AG08396 (cell line): ENCODE measurements at places on chromosomes 3 and 15.

DNA sequence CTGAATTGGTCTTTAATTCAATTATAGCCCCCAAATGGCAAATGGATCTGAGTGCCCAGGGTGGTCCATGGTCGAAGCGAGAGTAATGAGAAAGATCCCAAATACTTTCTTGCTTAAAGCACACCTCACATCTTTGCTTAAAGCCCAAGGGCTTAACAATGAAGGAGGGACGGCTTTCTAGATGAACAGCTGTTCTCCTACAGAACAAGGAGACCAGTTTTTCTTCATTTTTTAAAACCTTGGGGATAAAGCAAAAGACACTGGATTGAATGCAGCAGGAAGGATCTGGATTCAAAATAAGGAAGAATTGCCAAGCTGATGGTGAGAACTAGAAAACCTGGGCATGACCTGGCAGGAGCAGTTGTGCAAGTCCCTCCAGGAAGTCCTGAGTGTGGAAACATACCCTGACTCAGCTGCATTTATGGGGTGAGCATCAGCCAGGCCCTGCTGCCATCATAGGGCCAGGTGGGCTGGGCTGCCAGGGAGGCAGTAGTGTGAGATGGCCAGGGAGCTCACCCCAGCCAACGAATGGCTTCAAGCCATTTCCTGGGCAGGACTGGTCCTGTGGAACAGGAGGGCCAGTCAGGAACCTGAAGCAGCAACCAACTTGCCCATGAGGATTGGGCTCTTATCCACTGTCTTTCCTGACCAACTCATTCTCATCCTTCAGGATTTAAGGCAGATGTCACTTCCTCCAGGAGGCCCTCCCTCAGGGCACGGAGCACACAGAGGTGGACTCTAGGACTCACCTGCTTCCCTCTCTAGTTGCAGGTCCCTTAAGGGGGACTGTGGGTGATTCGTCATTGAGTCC lies 18.4 kb upstream of the RHCG start:
- DNase-seq, result no peak

GRCh38 chr3:141229132-141229531 lies 2.5 kb upstream of the PXYLP1 start:
- DNase-seq, result no peak

GRCh38 chr3:166713787-166714186 lies 666.3 kb downstream of the ZBBX start:
- DNase-seq, result no peak

DNA sequence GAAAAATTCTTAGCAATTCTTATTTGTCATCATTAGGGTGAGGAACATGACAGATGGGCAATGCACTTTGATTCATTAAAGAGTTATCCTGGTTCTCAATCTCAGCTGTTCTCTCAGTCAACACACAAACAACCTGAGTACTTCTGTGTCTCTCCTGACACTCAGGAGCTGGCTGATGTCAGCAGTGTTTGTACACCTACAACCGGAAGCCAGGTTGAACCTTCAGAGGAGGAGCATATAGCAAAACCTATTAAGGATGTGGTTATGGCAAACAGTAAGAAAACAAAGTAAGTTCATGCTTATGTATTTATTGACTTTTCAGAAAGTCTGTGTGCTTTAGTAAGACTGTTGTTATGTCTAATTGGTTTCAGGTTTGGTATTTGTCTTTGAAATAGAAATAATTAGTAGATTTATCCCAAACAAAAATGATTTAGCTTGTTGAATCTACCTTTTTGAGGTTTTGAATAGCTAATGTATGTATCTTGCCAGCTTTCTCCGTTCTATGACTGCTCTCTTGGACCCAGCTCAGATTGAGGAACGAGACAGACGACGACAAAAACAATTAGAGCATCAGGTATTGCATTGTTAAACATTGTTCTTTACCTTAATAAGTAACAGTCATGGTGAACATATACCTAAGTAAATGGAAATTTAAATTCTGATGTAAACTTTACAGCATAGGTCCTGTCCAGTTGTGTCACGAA lies 36.6 kb downstream of the CCDC66 start:
- DNase-seq, result no peak

DNA sequence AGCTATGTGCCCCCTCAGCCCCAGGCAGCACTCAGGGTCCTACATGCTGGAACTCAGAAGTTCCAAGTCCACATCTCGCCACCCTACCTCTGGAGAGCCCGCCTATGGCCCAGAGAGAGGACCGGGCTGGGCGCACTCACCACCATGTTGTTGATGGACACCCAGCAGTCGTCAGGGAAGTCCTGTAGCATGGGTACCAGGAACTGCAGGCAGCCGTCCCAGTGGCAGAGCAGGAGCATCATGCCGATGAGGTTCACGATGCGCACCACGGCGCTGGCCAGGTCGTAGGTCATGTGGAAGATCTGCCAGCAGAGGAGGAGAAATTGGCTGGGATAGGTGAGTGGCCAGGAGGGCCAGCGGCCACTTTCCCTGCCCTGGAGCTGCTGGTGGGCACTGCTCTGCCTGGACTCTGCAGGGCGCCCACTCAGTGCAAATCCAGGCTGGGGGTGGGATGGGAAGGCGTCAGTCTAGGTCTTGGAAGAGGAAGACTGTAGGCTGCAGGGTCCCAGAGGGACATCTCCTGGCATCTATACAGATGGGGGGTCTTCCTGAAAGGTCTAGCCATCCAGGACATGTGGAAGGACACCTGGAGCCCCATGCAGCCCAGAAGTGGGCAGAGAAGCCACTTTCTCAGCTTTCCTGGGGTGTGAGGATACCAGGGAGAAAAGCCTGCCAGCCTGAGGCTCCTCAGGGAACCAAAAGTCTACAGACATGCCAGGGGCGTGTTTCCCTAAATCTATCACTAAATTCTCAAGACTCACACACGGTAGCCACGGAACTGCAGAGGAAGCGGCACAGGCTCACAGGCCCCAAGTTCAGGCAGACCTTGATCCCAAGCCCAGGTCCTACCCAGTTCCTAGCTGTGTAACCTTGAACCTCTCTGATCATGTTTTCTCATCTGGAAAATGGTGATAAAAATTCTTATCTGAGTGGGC lies 36.5 kb downstream of the HCN4 start:
- DNase-seq, result no peak

GRCh38 chr3:158314426-158315357 lies 204.8 kb downstream of the RSRC1 start:
- no peak for DNase-seq

DNA sequence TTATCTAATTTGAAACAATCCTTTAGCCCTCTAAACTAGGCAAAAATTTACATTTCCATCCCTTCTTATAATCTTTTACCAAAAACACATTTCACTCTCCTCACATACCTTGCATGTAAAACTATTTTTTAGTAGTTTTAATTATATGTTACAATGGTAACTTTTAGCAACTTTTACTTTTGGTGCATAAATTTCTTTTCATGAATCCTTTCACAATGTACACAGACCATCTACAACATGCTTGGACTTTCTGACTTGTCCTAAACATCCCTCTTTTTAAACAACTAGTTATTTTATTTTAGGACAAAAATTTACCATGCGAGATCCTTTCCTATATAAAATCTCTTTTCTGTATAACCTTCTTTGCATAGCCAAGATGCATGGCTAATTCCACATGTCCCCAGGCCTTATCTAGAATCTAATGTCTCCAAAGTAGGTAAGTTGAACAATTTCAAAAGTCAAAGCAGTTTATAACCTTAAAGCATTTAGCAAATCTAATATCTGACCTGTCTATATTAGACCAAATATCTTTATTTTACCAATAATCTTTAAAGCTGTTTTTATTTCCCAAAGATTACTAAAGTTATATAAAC lies 14.4 kb upstream of the ALDH1L1 start:
- DNase-seq, result no peak

- DNase-seq, result no peak
Observed at GRCh38 chr3:175163686-175164085, 304.6 kb downstream of the NAALADL2 start.

DNA sequence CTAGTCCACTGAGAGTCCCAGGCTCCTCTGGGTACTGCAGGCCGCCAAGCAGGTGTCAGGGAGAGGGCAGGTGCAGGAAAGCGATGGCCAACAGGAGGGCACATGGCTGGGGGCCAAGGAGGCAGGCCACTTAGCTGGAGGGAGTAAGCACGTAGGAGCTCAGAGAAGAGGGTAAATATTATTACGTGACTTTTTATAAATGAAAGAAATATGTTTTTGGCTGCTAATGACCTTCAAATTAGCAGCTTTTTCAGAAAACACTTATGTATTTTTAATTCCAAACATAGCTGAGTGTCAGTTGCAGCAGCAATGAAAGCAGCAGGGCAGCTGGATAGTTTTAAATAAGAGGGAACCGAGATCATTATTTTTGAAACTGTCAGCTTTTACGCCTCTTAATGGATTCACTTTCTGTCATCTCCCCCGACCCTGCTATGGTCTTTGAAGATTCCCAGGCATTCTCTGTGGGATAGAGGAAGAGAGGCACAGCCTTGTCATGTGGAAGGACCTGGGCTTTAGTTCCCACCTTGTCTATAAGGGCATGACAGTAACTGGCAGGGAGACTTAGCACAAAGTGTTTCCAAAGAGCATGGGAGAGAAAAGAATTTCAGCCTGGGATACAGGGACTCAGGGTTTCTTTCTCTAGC lies 477.1 kb downstream of the EPHB1 start:
- no peak for DNase-seq

- no peak for DNase-seq
Observed at GRCh38 chr15:65248511-65249255, 37.4 kb upstream of the CILP start.

GRCh38 chr3:87191175-87191574 lies 35.9 kb upstream of the CHMP2B start:
- no peak for DNase-seq

- no peak for DNase-seq
Observed at GRCh38 chr3:182690172-182690571, 103.1 kb upstream of the ATP11B start.

DNA sequence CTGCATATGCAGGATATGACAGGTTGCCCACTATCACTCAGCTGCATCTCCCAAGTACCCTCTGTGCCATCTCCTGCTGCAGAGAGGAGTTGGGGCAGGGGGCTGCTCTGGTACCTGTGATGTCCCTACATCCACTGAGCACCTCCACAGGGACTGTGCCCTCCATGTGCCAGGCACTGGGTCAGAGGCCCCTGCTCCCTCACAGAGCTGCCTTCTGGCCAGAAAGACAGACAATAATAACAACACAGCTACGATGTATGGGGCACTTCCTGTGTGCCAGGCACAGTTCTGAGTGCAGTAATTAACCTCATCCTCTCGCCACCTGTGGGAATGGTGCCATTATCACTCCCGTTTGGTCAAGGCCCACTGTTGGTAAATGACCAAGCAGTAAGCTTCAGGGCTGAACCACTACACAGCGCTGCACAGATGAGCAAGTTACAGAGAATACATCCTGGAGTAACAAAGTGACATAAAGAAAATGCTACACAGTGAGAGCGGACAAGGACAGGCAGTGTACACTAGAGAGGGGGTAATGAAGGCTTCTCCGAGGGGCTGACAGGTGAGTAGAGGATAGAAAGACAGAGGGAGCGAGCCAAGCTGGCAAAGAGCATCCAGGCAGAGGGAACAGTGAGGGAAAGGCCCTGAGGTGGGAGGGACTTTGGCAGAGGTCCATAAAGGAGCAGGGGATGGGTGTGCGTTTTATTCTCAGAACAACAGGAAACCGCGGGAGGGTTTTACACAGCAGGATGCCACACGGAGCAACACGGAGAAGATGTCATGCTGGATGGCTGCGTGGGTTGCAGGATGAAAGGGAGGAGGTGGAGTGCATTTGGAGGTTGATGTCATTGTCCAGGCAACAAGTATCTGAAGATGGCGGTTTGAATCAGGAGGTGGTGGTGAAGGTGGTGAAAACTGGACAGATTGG lies 13.6 kb downstream of the WNT7A start:
- DNase-seq, result no peak

DNA sequence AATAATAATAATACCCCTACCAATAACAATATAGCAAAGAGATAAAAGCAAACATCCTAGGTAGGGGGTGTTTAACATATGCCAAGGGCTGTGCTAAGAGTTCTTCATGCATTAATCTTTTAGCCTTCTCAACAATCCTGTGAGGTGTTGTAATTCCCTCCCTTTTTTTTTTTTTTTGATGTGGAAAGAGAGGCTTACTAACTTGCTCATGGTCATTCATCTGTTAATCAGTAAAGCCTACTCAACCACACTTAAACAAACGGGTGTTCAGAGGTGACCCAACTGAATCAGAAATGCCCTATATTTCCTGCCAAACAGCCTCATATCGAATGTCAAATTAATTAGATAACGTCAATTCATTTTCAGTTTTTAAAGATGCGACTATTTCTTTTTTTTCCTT lies 232.1 kb downstream of the CTNNB1 start:
- DNase-seq, result no peak

DNA sequence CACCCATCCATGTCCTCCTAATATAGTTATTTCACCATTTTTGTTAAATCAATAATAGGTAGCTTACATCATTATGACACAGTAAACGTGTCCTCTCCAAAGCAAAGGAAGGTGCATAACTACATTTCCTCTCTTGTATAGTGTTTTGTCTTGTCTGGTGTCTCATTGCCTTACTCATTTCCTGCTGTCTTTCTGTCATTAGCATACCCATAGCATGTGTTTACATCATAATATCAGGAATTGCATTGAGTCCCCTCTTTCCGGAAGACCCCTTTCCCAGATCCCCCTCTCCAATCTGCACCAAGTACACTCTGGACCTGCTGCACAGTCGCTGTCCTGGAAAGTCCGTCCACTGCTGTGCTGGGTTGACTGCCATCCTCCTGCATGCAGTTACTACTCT lies 47.9 kb downstream of the SOX14 start:
- DNase-seq, result no peak

DNA sequence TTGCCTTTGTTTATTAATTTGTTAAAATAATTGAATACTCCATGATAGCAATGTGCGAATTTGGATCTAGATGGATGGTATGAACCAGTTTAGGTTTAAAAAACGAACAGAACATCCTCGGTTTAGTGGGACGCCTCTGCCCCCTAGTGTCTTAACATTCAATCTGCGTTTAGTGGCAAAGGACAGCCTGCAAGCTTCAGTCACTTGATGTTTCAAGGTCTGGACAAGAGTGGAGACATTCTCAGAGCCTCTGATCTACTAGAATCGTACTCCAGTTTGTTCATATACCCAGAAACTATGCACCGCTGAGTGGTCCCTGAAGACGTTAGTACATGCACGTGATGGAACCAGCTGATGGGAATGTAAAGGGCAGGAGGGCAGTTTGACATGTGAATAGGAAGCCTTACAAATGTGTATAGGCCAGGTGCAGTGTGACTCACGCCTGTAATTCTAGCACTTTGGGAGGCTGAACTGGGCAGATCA lies 17.8 kb upstream of the ATP13A4 start:
- DNase-seq, result peak; percentile 57

DNA sequence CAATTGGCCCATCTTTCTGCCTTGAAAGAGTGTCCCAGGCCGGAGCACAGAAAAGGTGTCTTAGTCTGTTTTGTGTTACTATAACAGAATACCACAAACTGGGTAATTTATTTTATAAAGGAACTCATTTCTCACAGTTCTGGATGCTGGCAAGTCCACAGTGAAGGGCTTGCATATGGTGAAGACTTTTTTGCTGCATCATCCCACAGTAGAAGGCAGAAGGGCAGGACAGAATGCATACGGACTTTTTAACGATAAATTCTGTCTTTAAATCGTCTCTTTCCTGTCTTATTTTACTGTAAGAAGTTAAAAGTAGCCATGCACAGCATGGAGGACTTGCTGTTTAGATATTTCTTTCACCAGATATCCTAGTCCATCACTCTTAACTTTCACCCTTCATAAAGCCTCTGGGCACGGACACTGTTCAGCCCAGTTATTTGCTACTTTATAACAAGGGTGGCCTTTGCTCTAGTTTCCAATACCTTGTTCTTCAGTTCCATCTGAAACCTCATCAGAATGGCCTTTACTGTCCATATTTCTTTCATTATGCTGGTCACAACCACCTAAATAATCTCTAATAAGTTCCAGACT lies 10.3 kb upstream of the EIF1B start:
- DNase-seq, result no peak

GRCh38 chr3:93988764-93989163 lies 8.8 kb downstream of the ARL13B start:
- no peak for DNase-seq
